T-helper 17 cell (primary cell): ENCODE measurements at places on chromosomes 12 and 14. TPM values are rescaled to one million over a fixed set of nuclear protein-coding genes. Genes with fewer than 3 reads are reported as not detected.

GRCh38 chr14:54472315-54472714 is 16.5 kb downstream of the GMFB start:
- no peaks in the 10 kb centered on the region for H3K27me3 ChIP-seq
- H3K27ac ChIP-seq: no peak overlapping the region
- peaks cover 8% of the 10 kb centered on the region for H3K36me3 ChIP-seq
- DNase-seq: no peak

- no peaks in the 10 kb centered on the region for H3K27me3 ChIP-seq
- H3K4me3 ChIP-seq: no peak overlapping the region
- peaks cover 34% of the 10 kb centered on the region for H3K4me1 ChIP-seq
- no peak for DNase-seq
- peaks cover 7% of the 10 kb centered on the region for H3K36me3 ChIP-seq
Observed at GRCh38 chr12:27009881-27010301, 4.3 kb downstream of the TM7SF3 start.

DNA sequence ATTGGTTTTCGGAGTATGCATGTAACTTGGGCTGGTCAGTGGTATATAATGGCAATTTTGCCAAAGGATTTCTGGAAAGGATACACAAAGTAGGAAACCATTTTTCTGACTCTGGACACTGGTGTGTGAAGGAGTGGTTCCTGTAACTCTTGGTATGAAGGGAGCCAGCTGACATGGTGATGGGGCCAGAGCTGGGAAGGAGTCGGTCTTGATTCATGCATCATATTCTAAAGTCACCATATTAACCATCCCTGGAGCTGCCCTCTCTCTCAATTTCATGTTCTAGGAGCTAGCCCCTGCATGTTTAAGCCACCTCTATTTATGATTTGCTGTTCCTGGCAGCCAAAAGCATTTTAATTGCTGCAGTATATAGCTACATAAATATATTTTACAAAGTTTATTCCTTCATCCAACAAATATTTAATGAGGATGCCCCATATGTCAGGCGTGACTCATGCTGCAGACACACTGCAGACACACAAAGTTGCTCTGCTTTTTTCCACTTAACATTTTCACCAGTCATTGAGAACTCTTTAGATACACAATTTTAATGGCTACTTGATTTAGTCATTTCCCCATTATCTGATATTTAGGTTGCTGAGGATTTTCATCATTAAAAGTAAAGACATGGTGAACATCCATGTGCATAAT is 78.7 kb upstream of the PSMC1 start:
- peaks cover 12% of the 10 kb centered on the region for H3K27me3 ChIP-seq
- no peak overlapping the region for H3K27ac ChIP-seq
- H3K36me3 ChIP-seq: no peaks in the 10 kb centered on the region
- H3K4me3 ChIP-seq: no peak overlapping the region
- no peak for DNase-seq
- H3K4me1 ChIP-seq: no peaks in the 10 kb centered on the region

The GRIP1 gene
- total RNA-seq: 3.7 TPM

The KRT3 gene
- not detected for total RNA-seq
